NCI-H1436 (cell line): ENCODE measurements at places on chromosomes 1 and 21.

DNA sequence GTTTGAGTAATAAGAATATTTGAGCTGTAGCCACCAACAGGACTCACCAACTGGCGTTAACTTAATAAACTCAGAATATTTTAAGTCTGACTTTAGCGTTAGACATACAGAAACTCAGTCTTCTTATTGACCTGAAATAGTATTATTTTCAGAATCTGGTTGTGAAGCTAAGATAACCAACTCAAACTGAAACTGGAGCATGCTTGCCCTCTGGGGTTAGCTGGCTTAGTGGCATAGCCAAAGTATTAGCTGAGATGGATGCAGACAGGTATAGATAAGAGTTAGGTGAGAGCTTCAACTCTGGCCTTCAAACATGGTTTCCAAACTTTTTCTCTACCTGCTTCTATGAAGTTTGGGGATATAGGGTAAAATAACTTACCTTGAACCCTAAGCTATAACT, 40.5 kb downstream of the AMY1C start:
- no peak for DNase-seq

DNA sequence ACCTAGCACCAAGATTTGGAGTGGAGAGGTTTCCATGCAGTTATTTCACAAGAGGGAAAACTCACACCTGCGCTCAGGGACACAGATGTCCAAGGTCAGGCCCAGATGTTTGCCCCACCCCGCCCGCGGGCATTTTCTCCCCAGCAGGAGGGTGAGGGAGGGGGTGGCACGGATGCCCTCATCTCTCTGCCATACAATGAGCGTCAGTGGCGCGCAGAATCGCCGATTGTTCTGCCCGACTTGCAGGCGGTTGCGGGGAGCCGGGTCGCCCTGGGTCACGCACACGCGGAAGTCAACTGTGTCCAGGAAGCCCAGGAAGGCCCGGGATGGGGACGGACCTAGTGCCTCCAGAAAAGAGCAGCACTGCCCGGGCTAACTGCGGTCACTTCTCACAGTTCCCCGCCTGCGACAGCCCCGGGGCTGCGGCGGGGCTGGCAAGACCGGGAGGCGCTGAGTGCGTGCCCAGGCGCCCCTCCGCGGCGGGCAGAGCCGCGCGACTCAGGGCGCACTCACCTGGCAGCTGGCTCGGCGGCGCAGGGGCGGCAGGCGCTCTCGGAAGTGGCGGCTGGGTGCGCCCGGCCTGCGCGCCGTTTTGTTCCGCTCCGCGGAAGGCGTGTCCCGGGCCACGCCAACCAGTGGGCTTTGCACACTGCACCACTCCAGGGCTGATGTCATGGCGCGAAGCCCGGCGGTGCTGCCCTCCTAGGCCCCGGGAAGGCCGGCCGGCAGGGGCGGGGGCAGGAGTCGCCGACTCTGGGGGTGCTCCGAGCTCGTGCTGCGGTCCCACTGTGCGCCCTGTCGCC, at the start of gene CSRP1:
CSRP1 (minus strand) TSS at position 567 of the 803 bp plus-strand sequence. CDS start 10,820 bp downstream, outside the sequence.
- DNase-seq = peak; percentile 86

- DNase-seq = no peak
Measured at GRCh38 chr21:14900058-14900457, 164.7 kb downstream of the NRIP1 start.

GRCh38 chr21:21412096-21412495, 413.9 kb downstream of the NCAM2 start:
- DNase-seq = no peak

- DNase-seq = no peak
Measured at GRCh38 chr1:40383095-40383487, 9.6 kb downstream of the SMAP2 start.

DNA sequence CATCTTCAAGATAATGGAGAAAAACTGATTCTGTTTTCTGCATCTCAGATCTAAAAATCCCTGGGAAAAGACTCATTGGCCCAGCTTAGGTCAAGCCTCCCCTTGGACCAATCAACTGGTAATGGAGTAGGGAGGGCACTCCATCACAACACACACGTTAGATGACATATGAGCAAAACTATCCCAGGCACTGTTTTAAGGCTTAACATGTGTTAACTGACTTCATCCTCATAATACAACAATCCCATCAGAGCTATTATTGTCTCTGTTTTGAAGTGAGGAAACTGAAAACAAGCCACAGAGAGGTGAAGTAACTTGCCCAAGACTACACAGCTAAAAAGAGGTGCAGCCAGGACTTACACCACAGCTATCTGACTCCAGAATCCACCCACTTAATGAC, 14.7 kb upstream of the CITED4 start:
- DNase-seq = no peak

DNA sequence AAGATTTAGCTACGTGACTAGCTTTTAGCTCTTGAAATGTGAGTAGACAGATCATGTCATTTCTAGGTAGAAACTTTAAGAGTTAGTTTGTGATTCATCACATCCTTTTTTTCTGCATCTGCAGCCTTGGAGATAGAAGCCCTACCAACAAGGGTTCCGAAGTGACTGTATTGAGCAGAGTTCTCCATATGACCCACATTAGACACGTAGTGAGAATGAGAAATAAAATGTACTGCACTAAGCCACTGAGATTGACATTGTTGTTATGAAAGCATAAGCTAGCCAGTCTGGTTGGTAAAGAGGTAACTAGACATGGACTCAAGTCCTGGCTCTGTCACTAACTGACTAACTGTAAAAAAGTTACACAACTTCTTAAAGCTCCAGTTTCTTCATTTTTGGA, 296.1 kb downstream of the PDE4B start:
- no peak for DNase-seq

DNA sequence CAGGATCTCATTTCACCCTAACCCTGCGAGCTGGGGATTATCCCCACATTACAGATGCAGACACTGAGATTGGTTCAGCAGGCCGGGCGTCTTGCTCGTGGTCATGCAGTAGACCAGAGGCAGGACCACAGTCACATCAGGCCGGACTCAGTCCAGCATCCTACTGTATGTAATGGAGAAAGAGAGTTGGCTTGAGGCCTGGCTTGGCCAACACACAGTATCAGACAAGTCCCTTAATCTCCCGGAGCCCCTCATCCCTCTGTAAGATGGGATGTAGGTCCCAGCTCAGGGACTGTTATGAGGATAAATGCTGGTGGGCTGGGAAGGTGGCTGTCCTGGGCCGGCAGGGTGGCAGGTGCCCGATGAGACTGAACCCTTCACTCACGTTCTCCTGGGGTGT, 66.1 kb upstream of the ACTL8 start:
- DNase-seq = no peak

GRCh38 chr1:179166663-179167417, 62.6 kb downstream of the ABL2 start:
- no peak for DNase-seq

GRCh38 chr1:234186037-234186688, 187.1 kb upstream of the COA6 start:
- no peak for DNase-seq

- no peak for DNase-seq
Measured at GRCh38 chr1:243837907-243838535, 12.0 kb downstream of the AKT3 start.

DNA sequence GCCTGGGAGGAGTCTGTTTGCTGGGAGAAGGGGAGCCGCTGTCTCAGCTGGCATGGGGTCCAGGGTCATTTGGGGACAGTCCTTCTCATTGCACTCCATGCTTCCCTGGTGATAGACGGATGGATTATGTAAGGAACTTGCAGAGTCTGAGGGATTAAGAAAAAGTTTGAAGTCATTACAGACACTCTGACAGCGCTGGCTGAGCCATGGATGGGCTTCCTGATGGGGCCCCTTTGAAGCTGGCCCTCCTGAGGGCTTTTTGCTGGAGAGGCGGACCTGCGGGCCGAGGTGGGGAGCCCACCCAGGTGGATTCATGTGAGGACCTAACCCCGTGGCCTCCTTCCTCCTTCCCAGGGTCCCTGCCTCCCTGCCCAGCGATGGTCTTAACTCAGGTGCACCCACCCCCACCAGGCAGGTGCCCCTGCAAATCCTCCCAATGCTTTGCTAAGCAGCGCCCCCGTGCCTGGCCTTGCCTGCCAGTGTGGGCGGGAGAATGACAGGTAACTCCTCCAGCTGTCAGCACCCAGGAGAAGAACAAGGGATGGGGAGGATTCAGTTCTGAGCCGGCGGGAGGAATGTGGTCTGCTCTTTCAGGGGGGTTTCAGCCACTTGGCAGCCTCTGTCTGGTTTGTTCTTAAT, 24.2 kb upstream of the C1orf174 start:
- no peak for DNase-seq

DNA sequence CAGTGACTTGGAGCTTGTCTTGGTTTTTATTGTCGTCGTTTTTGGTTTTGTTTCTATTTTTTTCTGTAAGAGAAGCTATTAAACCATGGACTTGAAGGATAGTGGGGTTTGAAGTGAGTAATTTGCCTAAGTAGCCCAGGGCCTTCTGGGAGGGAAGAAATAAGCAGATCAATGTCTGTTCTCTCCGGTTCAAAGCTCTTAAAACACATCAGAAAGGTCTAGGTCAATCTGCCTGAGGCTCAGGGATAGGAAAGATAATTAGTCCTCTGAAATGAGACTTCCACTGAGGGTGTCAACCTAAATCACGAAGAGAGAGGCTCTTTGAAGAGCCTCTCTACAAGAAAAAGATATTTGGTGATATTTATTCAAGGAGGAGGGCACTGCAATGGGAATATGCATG, 178.0 kb downstream of the MATN1 start:
- DNase-seq = no peak

DNA sequence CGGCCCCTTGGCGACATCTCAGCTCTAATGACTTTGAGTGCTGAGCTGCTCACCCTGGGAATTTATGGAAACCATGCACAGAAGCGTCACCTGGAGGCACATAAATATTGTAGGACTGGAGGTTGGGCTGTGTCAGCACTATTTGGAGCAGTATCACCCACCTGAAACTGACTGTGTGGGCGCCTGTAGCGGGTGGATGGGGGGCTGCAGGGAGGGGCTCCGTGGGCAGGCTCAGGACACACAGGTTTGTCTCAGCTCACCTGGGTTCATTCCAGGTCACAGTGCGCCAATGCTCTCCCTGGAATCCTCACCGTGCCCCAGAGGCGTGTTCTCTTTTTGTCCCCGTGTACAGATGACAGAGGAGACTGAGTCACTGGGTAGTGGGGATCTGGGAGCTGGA, 74.8 kb upstream of the ACTL8 start:
- DNase-seq = no peak

- DNase-seq = no peak
Measured at GRCh38 chr1:18262726-18263125, 155.1 kb downstream of the IGSF21 start.

- DNase-seq = no peak
Measured at GRCh38 chr1:228108742-228109072, 392 bp downstream of the MRPL55 start.

DNA sequence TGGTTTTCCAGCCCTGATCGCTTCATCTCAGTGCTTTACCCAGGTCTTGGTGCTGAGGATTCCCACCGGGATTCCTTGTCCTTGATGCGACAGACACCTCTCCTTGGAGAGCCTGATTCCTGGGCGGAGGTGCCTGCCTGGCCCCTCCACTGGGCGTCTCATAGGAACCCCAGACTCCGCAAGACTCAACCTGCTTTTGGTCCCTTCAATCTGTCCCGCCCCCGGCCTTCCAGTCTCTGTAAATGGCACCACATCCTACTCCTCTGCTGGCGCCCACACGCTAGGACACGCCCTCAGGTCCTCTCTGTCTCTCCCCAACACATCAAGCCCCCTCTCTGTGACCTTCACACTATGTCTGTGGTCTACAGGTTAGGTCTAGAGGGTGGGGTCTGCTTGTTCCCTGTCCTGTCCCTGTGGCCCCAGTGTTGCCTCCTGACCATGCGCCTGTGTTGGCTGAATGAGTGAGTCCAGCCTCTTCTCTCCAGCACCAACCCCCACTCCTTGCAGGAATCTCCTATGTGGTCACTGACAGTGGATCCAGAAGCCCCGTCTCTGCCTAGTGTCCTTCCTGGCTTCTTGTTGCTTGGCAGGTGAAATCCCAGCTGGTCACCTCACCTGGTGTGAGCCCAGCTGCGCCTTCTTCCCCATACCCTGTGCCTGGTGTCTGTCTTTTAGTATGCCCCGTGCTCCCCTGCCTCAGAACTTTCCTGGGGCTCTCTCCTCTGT, 119.7 kb upstream of the C1orf174 start:
- DNase-seq = no peak

GRCh38 chr1:53346814-53347176, 18.9 kb upstream of the LRP8 start:
- DNase-seq = no peak

GRCh38 chr1:46581681-46582455, 22.2 kb downstream of the MKNK1 start:
- no peak for DNase-seq

- no peak for DNase-seq
Measured at GRCh38 chr1:62437273-62437940, 558 bp downstream of the USP1 start.

DNA sequence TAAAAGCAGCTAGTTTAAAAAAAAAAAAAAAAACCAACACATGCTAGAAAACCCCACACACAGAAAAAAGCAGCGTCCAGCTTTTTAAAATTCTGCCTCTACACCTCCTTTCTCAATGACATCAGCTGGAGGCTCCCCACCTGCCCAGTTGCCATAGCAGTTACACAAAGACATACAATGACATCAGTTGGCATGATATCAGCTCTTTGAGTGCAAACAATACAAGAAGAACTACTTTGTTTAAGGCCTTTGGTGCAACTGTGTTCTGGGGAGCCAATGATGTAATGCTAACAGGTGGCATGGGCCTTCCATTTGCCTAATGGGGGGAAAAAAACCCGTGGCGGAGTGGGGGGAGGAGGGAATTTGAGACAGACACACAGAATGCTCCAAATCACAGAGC, 32.9 kb downstream of the DUSP10 start:
- peak; percentile 99 for DNase-seq

DNA sequence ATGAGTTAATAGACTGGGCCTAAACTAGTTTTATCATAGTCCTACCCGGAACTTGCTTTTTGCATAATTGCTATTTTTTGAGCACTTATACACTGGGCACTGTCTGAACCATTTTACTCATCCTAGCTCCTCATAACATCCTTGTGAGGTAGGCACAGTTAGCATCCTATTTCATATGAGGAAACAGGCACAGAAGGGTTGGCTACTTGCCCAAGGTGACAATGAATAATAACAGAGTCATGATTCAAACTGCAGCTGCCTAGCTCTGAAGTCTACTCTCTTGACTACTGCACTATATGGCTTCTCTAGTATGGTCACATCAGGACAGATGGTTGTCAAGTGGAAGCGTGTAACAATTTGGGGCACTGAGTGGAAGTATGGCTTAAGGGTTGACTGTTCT, 18.2 kb upstream of the RC3H1 start:
- DNase-seq = peak; percentile 59

GRCh38 chr1:58904299-58905125, 120.7 kb upstream of the JUN start:
- DNase-seq = no peak
